Germinal center (tissue), 1 donor: ENCODE measurements at places on chromosomes 11 and 22.
A peak's percentile ranks its signal among the peaks of the same experiment; 100 is the strongest.

DNA sequence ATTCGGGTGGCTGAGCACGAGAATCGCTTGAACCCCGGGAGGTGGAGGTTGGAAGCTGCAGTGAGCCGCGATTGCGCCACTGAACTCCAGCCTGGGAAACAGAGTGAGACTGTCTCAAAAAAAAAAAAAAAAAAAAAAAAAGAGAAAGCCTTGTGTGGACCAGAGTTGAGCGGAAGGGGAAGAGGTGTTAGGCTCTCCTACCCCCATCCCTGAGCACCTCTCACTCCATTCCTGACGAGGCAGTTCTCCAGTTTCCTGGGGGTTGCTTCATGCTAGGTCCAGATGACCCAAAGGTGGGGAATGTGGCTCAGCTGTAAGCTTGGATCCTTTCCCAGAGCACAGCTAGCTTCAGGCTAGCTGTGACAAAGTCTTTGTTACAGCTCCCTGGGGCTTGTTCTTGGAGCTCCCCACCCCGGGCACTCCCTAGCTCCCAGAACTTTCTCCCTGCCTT lies 8.8 kb upstream of the DNAL4 start:
- DNase-seq = no peak

DNA sequence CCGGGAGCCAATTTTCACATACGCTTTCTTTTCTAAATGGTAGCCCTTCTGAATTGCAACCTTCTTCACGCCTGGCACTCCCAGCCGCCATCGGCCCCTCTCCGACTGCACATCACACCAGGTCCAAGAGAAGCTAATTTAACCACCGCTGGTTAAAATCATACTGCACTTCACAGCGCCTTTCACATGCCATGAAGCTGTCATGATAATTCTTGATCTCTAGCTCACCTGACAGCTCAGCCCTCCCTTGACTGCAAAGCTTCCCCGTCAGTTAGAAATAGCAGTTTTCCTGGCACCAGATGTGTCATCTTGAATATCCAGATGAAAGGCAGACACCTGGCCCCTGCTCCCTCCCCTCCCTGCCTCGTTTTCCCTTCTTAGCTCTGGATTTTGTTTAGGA lies 101.4 kb downstream of the ARL14EP start:
- no peak for DNase-seq

GRCh38 chr11:106017093-106017492 lies 4.9 kb downstream of the MSANTD4 start:
- DNase-seq = no peak

DNA sequence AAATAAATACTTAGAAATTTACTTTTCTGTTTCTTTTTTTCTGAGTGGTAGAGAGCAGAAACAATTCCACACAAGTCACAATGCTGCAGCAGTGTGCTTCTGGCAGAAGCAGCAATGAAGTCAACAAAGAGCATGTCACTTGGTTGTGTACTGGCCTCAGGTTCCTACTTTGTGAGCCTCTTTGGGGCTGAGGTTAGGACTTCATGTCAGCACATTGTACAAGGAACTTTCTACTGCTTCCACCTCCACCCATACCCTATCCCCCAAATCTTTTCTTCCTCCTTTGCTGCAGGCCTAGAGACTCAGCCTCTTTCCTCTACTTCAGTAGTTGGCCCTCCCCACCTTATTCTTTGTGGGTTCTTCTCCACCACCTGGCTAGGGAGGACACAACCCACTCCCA lies 252.7 kb upstream of the PITPNB start:
- DNase-seq = no peak

GRCh38 chr11:19432370-19433061 lies 191.8 kb upstream of the E2F8 start:
- peak; percentile 53 for DNase-seq

DNA sequence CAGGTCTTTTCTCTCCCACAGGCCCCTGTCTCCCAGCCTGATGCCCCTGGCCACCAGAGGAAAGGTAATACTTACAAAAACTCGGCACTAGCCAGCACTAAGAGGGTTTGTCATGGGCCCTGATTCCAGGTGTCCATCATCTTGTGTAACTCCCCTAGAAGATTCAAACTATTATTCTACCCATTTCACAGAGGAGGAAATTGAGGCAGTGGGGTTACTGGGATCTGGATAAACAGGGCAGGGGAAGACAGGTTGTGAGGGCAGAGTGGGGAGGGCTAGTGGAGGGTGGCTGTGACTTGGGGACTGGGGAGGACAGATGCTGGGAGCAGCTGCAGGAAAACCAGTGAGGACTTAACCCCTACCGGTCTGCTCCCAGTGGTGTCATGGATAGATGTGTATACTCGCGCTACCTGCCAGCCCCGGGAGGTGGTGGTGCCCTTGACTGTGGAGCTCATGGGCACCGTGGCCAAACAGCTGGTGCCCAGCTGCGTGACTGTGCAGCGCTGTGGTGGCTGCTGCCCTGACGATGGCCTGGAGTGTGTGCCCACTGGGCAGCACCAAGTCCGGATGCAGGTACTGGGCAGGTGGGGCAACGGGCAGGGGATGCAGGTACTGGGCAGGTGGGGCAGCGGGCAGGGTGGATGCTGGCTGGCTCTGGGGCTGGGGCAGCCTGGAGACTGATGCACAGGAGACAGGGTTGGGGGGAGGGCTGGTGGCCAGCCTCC lies 1.2 kb downstream of the VEGFB start:
- DNase-seq = no peak

- DNase-seq = no peak
These were observed 42.9 kb downstream of the MICAL3 start for GRCh38 chr22:17981497-17981896.

DNA sequence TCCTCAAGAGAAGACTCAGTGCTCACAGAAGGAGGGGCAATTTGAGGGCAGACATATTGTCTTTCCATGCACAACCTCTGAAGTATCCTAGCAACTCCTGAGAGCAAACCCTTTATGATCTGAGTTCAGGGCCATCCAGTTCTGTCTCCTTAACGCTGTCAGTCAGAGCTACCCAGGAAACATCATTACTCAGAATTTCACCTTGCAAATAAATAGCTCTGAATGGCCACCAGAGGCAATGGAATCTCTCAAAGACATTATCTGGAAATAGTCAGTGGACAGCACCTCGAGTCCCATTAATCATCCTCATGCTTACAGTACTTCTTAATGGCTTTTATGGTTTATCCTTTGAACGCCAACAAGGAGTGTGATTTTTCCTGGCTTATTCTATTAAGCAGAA lies 656.1 kb downstream of the OPCML start:
- no peak for DNase-seq

- DNase-seq = no peak
These were observed 201.5 kb upstream of the MTMR2 start for GRCh38 chr11:96125400-96125799.

DNA sequence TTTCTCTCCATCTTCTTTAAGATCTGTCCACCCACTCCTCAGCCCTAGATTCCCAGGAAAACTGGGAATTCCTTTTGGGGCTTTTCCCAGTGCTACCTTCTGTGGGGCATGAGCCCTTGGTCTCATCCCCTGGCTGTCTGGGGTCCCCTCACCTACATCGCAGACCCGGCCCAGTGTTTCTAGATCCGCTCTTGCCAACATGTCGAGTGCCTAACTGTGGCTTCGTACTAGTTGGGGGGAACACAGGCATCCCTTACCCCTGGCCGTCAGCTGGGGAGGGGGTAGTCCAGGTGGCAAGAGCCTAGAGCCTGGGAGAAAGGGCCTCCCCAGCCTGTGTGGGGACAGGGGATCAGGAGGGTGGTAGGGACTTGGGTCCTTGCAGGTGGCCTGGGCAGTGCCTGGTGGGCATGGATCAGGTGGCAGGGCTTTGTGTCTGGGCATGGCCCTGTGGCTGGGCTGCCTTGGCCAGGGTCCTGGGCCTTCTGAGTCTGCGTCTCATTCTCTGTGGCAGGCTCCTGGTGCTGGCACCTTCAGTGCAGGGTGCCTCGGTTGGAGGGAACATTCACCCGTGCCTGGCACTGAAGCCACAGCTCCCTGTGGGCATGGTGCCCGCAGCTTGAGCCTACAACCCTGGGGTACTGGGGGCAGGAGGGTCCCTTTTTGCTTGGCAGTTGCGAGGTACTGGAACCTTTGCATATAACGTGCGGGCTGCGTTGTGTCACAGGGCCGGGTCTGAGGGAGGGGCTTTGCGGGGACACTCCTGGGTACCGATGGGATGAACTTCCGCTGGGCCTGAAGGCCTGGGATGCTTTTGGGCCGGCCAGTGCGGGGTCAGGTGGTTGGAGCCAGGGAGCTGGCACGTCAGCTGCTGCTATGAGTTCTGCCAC lies 4.1 kb downstream of the KCNQ1 start:
- no peak for DNase-seq

DNA sequence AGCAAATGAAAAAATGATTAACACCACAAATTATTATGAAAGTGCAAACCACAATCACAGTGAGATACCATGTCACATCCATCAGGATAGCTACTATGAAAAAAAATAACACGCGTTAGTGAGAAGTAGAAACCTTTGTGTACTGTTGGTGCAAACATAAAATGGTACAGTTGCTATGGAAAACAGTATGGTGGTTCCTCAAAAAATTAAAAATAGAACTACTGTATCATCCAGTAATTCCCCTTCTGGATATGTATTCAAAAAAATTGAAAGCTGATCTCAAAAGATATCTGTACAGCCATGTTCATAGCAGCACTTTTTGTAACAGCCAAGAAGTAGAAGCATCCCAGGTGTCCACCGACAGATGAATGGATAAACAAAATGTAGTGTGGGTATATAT lies 43.4 kb downstream of the CCDC81 start:
- no peak for DNase-seq

DNA sequence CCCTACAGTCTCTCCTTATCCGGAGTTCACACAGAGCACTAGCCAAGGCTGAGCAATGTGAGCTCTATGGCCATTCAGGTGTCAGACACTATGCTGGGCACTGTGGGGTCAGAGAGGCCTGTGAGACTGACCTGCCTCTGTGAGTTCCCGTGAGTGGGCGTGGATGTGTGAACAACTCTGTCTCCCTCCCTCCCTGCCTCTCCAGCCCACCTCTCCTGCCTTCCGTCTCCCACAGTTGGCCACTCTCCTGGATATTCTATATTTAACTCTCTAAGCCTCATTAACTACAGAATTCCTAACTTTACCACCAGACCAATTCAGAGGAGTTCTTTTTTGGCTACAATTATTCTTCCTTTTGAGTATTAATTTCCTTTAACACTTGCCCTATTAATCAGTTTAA lies 191.6 kb upstream of the NCAM1 start:
- no peak for DNase-seq

- no peak for DNase-seq
These were observed 3.8 kb downstream of the CSNK2A3 start for GRCh38 chr11:11349106-11349825.

- no peak for DNase-seq
These were observed 28.4 kb downstream of the FADS3 start for GRCh38 chr11:61862714-61863547.

DNA sequence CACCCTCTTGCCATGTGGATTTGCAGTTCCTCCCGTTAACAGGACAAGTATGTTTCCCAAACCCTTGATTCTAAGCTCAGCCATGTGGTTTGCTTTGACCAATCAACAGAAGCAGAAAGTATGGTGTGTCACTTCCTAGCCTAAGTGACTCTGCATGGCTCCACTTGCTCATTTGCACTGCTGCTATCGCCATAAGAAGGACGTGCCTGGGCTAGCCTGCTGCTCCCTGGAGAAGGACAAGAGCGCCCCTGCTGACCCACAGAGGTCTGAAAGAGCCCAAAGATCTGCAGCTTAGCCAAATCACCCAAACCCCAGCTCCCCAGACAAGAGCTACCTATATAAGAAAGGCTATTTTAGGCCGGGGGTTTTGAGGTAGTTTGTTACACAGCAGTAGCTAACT lies 18.0 kb downstream of the TBRG1 start:
- DNase-seq = no peak

- DNase-seq = peak; percentile 76
These were observed 8.3 kb downstream of the SMTN start for GRCh38 chr22:31089160-31090100.

GRCh38 chr11:72588421-72589410 lies 85.5 kb downstream of the PDE2A start:
- DNase-seq = no peak

- no peak for DNase-seq
These were observed 94.4 kb upstream of the CHRM4 start for GRCh38 chr11:46485856-46486443.

DNA sequence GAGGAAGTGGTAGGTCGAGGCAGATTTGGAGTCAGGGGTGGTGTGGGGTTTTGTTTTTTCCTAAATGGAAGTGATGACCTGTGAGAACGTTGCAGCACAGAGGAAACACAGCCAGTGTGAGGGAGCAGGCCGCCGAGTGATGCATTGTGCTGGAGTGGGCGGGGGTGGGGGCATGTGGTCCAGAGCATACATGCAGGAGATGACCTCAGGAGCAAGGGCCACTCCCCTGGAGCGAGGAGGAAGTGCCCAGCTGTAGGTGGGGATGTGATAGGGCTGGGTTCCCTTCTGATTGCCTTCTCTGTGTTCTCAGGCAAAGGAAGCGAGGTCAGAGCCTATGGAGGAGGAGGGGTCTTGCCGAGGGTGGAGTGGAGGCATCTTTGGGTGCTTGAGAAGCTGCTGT lies 81.4 kb downstream of the PPP6R3 start:
- DNase-seq = no peak
